ENCODE measurements at places on chromosomes 7 and 10.

DNA sequence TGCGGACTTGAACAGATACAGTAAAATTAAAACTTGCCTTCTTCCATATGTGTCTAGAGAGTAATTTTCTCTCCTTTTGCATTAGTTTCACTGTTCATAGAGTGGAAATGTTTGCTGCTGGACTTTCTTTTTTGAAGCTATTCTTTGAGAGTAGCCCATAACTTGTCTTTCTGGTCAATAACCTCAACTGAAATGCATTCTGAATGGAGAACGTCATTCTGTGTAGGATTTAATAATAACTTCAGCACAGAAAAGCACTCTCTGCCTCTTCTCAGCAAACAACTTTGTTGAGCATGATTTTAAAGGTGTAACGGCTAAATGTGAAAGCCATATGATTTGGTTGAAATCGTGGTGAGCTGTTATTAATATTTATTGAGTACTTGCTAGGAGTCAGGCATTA, 111.8 kb downstream of the CUX1 start:
- DNase-seq = no peak

DNA sequence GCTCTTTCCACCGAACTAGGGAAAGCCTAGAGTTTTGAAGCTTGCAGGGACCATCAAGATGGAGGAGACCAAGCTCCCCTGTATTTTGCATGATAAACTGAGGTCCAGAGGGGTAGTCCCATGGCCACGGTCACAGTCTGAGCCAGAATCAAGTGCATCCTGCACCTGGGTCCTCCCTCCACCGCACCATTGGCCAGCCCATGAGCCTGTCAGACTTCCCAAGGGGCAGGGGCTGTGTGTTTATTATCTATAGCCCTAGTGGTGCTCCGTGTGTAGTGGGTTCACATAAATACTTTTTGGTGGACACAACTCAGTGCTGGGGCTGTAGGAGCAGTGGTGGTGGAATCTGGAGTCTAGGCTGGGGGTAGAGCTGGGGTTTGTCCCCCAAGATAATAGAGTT, 3.6 kb downstream of the CALHM3 start:
- no peak for DNase-seq

DNA sequence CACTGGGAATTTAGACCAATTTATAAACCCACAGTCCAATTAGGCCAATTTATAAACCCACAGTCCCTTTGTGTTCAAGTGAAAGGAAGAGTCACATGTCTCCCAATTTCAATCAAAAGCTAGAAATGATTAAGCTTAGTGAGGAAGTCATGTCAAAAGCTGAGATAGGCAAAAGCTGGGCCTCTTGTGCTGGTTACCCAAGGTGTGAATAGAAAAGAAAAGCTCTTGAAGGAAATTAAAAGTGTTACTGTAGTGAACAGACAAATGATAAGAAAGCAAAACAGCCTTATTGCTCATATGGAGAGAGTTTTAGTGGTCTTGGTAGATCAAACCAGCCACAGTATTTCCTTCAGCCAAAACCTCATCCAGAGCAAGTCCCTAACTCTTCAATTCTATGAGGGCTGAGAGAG, 245.0 kb downstream of the HDAC9 start:
- DNase-seq = no peak

DNA sequence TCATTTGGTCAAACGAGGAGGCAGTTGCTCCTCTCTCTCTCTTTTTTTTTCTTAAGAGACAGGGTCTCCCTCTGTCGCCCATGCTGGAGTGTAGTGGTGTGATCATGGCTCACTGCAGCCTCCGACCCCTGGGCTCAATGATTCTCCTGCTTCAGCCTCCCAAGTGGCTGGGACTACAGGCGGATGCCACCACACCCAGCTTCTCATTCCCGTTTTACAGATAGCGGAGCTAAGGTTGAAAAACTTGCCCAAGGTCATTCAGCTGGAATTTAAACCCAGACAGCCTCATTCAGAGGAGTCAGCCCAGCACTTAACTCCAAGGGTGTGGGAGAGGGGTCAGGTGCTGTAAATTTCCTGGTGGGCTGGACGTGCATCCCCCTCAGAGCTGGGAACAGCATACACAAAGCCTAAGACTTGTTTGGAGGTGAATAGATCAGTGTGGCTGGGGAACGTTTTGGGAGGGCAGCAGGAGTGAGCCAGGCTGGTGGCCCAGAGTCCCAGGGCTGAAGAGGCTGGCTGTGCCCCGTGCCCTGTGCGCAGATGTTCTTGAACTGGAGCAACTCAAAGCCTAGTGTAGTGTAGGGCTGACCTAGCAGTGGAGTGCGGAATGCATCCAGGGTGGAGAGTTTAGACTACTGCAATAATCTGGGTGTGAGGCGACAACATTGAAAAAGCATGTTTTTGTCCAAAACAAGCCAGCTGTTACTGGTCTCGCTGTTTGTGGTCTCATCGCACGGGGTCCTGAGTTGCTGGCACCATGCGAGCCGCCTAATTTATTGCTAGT, 2.3 kb downstream of the HTRA1 start:
- DNase-seq = no peak

- no peak for DNase-seq
Observed at GRCh38 chr10:95260397-95260881, 30.4 kb downstream of the PDLIM1 start.

DNA sequence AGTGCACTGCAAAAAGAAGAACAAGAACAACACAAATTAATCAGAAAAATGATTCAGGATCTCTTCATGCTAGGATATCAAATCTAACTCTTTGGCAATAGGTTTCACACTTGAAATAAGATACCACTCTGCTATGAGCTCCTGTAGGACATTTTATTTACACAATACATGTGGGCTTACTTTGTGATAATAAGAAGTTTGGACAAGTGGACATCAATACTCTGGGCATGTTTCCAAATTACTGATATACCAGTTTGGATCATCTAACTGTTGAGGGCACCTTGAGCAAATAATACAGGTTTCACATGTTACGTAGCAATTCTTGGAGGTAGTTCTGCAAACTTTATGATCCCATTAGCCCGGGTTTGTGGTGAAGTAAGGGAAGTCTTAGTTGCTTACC, 59.8 kb downstream of the CPVL start:
- no peak for DNase-seq

DNA sequence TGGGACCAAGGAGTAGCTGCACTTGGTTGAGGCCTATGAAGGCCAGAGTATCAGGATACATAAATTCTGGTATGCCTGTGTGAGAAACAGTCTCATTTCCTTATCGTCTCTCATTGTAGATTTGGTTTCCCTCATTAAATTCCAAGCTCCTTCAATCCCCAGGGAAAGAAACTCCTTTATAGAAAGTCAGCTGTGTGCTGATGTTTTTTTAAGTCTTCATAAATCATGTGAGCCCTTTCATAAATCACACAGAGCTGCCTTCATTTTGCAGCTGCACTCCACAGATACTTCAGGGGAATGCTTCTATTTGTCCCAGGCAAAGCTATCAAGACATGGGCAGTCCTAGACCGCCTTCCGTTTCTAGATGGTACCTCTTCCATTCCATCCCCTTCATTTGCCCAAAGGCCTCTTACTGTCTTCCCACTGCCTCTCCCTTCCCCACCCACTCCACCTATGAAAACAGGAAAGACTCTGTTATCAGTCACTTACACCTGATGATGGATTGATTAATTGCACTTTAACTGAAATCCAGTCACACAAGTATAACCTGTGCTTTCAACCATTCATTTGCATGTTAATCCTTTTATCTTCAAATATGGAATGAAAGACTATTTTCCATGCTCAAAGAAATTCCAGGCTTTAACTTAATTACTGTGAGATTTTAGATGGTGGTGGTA, 290.2 kb downstream of the C7orf25 start:
- DNase-seq = no peak

DNA sequence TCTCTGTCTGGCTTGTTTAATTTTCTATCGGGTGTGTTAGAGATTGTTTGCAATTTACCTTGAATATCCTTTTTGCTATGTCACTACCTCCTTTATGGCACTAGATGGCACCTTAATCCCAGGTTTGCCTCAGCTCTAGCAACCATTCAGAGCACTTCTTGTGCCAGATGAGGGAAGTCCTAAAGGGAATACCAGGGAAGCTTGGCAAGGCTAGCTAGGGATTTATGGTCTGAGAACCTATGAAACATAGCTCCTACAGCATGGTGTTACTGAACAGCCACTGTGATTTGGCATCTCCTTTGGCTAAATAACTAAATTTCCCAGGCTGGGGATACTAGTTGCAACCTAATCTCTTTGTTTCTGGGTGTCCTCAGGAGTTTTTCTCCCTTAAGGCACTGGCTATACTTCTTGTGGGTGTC, 69.0 kb upstream of the VOPP1 start:
- no peak for DNase-seq

- no peak for DNase-seq
Observed at GRCh38 chr7:112802406-112802805, 12.2 kb upstream of the TMEM168 start.

DNA sequence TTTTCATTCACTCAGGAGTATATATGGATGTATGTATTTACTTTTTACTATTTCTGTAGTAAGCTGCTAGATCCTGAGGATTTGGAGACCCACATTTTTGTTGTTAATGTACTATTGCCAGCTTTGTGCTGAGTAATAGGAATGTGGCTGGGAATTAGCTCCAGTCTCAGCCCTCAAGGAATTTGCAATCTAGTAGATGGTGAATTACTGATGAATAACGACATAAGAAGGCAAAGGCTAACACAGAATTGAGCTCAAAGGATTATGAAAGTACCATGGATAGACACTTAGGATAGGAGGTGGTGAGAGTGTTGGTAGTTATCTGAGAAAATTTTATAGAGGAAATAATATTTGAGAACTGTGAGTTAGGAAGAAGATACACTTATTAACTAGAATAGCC, 19.9 kb downstream of the CASD1 start:
- no peak for DNase-seq

GRCh38 chr10:113169853-113170460, 219.9 kb downstream of the TCF7L2 start:
- DNase-seq = no peak

GRCh38 chr10:68105820-68106219, 3.5 kb upstream of the MYPN start:
- no peak for DNase-seq

GRCh38 chr10:97328646-97329453, 5.7 kb downstream of the FRAT2 start:
- no peak for DNase-seq

DNA sequence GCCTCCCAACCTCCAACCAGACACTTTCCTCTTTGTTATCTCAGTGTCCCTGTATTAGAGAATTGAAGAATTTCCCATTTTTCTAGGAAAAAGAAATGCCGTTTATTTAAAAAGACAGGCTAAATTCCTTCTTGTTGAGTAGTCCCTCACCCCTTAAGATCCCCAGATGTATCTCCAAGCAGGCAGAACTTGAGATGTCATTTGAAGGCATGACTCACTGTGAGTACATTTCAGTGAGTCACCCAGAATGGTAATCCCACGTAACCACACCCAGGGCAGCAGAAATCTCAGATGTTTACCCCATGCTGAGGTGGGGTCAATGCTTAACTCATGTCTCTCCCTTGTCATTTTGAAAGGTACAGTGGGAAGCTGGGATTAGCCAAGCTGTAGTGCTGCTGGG, 4.4 kb downstream of the ZNF655 start:
- no peak for DNase-seq

GRCh38 chr7:112022128-112022527, 184.1 kb downstream of the DOCK4 start:
- no peak for DNase-seq

GRCh38 chr10:115073796-115074195, 19.4 kb upstream of the ATRNL1 start:
- no peak for DNase-seq

DNA sequence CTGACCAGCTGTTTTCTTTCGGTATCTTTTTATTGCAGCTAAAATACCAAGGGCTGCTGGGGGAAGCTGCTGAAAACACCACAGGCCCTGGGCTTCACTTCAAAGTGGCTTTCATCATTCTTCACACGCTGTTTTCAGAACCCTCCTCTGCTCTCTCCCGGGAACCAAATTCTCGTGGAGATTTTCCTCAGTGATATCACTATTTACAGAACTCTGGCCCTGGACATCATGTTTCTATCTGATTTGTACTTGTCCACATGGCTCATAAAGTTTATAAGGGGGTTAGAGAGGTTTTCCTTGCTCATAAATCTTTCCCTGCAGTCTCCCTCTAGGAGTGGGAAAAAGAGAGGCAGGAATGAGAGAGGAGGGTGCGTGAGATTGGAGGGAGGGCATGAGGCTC, 177.4 kb upstream of the NPVF start:
- no peak for DNase-seq

- DNase-seq = no peak
Observed at GRCh38 chr7:47179812-47180515, 401.9 kb downstream of the TNS3 start.

GRCh38 chr7:18003286-18003994, 24.2 kb downstream of the PRPS1L1 start:
- DNase-seq = no peak

GRCh38 chr10:3647074-3647473, 137.9 kb downstream of the KLF6 start:
- no peak for DNase-seq

GRCh38 chr10:5448333-5449001, 36.1 kb downstream of the NET1 start:
- DNase-seq = no peak

DNA sequence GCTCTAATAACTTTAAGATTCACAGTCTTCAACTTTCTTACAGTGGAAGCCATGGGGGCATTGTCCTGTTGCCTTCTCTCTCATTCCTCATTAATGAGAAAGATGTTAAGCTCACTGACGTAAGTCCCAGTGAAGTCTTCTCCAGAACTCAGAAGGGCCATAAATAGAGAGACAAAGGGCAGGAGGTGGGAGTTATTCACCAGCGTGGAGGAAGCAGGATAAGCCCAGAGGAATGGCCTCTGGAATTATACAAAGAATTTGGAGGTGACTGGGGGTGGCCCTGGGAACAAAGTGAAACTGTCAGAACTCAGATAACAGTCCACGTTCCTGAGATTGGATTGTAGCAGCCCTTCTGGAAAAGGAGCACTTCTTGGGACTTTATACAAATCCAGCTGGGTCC, 52.4 kb downstream of the SORBS1 start:
- DNase-seq = no peak

DNA sequence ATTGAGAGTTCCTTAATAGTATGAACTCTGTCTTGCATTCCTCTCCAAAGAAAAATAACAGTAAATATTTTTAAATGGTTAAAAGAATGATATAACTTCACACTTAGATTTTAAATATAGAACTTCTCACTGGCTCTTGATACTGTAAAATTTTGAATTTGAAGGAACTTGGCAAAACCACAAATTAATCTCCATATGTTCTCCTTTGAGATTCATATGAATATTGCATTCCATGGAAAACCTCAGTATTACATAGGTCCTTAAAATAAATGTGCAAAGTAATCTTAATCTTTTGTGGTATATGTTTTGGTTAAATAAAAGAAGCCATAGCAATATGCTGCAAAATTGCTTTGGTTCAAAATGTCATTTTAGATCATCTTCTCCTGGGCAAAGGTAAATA, 1137.6 kb upstream of the LRRTM3 start:
- no peak for DNase-seq

DNA sequence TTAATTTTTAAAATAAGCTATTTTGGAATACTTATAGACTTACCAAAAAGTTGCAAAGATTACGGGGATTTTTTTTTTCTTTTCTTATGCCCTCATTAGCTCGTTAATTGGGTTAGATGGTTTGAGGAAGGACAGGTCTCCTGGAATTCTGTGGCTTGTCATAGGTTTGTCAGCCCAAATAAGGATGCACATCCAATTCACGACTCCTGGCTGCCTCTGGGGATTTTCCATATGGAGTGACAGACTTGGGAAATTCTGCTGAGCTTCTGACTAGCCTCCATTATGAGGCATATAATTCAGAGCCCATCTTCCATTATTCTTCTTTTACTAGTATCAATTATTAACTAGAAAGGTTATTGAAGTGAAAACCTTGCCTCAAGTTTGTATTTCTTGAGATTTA, 102.1 kb downstream of the AUTS2 start:
- no peak for DNase-seq
